ENCODE measurements at places on chromosomes 6 and 20.

DNA sequence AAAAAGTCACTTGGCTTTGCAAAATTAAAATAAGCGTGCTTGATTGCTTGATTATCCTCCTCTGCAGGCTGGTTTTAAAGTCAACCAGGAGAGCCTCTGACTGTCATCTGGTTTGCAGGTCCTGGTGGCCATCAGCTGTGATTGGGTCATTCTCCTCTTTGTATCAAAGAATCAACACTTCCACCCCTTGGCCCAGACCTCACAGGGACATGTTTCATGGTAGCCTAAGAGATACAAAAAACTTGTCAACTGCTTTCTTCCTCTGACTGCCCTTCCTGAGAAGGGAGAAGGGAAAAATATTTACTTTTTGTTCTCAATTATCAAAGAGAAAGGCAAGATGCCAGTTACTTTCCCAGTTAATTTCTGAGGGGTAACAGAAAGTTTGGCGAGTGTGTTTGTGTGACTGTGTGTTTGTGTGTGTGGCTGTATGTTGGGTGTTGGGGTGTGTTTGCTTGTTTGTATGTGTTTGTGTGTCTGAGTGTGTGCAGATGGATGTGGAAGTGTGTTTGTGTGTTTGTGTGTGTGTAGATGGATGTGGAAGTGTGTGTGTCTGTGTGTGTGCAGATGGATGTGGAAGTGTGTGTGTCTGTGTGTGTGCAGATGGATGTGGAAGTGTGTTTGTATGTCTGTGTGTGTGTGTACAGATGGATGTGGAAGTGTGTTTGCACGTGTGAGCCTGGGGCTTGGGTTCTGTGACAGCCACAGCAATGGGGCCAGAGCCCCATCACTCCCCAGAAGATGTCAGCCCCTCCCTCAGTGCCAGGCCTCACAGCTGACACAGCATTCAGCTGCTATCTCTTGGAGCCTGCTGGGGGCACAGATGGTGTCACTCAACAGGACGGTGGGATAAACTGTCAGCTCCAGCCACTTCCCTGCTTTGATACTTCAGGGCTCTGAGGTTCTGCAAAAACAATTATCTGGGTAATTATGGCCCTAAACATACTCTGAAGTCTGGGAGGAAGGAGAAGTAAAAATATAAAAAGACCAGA is 98.6 kb upstream of the RNF24 start:
- no peak for DNase-seq

DNA sequence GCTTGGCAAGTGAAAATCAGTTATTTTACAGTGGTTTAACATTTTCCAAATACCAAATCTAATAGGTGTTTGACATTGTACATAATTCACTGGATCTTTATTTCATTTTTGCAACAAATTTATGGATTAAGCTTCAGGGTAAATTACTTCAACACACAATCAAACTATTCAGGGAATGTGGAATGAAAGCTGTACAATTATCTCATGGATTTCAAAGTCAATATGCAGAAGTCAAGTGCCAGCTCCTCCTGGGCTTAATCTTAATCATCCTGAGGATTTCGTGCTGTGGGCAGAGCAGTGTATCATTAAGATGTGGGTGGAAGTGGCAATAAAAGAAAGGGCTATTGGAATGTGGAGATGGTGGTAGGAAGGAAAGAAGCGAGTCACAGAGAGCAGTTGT is 548.8 kb downstream of the COL12A1 start:
- no peak for DNase-seq

DNA sequence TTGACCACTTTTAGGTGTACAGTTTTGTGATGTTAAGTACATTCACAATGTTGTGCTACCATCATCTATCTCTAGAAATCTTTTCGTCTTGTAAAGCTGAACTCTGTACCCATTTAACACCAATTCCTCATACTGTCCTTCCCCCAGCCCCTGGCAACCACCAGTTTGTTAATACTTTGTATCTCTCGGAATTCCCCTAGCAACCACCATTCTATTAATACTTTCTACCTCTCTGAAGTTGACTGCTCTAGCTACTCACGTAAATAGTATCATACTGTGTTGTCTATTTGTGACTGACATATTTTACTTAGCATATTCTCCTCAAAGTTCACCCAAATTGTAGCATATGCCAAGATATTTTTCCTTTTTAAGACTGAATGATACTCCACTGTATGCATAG is 82.3 kb upstream of the CLDN20 start:
- no peak for DNase-seq

- DNase-seq, result no peak
These were observed 133.5 kb upstream of the TMEM170B start for GRCh38 chr6:11404081-11404480.

DNA sequence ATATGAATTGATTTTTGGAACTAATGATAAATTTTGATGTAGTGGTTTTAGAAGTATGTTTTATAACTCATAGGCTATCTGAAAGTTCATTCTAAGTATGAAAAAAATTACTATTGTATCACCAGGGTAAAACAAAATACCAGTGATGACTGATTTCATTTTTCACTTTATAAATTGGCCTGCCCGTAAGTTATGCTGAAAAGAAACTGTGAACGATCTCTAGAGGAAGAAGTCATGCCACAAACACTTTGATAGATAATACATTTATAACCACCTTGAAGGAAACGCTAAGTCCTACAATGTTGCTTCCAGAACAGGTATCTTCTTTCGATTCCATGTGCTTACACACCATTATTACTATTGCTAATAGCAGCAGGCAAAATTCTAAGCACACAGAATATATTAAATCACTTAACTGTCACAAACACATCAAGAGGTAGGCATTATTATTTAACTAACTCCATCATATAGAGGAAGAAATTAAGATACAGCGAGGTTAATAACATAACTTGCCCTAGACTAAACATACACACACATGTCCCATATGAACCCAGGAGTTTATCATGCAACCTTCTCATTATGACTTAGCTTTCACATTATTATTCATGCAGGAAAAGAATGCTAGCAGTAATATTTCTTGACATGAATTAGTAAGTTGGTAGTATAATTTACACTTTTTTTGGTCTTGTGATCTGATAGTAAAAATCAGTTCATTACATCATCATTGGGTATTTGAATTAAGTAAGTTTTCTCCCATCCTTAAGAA is 44.7 kb downstream of the RGS17 start:
- DNase-seq, result no peak

GRCh38 chr20:49187330-49187850 is 744 bp downstream of the STAU1 start:
- DNase-seq, result peak; percentile 31

GRCh38 chr6:705047-705446 is 12.1 kb upstream of the EXOC2 start:
- no peak for DNase-seq

DNA sequence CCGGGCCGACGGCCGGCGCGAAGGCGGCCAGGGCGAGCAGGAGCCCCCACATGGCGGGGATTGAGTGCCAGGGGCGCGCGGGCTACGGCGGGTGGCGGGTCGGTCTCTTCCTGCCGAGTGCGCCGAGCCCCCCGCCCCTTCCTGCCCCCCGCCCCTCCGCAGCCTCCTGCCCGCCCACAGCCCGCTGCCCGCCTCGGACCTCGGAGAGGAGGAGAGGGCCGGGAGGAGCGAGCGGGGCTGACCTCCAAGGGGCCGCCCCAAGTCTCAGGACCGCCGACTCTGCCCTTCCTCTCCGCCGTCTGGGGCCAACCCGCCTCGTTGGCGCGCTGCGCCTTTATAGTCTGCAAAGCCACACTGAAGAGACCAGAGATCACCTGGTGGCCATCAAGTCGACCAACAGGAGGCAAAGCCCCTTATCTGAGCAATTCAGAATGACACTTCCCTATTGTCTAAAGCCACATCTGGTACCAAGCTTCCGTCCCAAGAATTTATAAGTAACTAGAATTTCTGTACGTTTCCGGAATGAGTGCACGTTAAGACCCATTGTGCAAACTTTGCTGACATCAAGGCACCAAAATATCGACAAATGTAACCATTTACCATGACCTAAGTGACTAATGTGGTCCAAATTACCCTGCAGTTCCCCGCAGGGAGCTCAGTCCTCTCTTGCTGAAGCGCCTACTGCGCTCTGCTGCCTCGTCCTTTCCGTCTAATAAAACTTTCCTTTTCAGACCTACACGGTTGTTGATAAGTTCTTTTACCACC is at the start of gene CPXM1:
Gene CPXM1, minus strand, starts transcription at position 107 of the 765 bp plus-strand sequence. Its CDS starts 55 bp downstream, at position 52.
- DNase-seq, result no peak

- no peak for DNase-seq
These were observed 23.5 kb downstream of the MOCS1 start for GRCh38 chr6:39910744-39911143.

- DNase-seq, result no peak
These were observed 123.0 kb upstream of the CITED2 start for GRCh38 chr6:139497345-139497961.

- no peak for DNase-seq
These were observed 209.8 kb downstream of the TPBG start for GRCh38 chr6:82573254-82573972.

DNA sequence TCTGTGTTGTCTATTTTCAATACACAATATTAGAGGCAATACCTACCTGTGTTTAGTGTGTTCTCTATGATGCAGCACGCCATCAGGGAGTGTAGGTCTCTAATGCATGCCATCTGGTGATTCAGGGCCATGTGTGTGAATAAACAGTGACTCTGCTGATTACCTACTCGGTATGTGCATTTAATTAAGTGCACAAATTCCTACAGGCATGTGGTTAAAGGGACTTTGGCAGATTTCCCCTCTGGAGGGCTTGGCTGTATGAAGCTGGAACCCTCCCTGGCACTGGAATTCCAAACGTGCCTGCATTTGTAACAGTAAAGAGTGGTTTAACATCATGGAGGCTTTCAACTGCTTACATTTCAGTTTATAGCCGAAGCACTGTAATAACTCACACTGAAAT is 401.5 kb upstream of the SASH1 start:
- no peak for DNase-seq

- DNase-seq, result peak; percentile 26
These were observed 118.4 kb upstream of the SGK1 start for GRCh38 chr6:134436281-134436815.

DNA sequence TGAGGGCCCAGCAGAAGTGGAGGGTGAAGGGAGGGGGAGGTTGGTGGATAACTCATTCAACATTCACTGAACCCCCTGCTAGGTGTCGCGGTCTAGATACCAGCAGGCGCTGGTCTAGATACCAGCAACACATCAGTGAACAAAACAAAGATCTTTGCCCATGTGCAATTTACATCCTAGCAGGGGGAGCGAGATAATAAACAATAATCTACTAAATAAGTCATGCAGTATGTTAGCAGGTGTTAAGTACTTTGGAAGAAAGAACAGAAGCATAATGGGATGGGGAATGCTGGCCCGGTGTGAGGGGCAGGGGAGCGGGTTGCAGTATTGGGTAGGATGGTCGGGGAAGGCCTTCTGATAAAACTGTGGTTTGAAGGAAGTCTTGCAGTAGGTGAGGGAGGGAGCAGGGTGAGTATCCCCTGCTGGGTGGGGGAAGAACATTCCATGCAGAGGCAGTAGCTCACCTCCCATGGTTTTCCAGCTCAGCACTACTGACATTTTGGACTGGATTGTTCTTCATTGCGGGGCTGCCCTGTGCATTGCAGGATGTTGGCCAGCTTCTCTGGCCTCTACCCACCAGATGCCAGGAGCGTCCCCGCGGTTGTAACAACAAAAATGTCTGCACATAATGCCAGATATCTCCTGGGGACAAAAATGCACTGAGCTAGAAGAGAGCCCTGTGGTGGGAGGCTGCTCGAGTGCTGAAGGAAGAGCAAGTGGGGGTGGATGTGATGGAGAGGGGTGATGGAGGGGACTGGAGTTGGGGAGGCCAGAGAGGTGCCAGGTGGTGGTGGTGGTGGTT is 117.3 kb downstream of the TOX2 start:
- DNase-seq, result no peak

DNA sequence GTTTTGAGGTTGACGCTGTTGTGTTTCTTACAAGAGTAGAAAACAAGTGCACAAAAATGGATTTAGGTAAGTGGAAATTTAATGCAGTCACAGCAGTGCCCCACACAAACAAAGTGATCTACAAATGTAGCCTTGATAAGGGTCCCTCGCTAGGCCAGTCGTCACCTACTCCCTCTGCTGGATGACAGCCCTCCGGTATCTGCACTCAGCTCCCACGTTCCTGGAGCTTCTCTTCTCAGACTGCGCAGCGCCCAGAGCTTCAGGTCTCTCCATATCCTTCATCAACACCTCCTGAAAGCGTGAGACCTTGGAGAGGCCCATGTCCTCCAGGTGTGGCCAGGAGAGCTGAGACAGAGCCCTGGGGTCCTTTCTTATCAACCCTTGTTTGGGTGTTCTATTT is 58.3 kb upstream of the MAP3K4 start:
- DNase-seq, result no peak

GRCh38 chr6:87922196-87922946 is 125.3 kb upstream of the SPACA1 start:
- DNase-seq, result no peak

GRCh38 chr20:32687180-32687532 is 13.4 kb upstream of the C20orf203 start:
- DNase-seq, result no peak

- DNase-seq, result no peak
These were observed 46.1 kb upstream of the TULP4 start for GRCh38 chr6:158266131-158266530.

- peak; percentile 5 for DNase-seq
These were observed at the start of gene TCF15 for GRCh38 chr20:610130-611046. TCF15 (minus strand) TSS chr20:610309; CDS start chr20:610237, 72 bp downstream.

GRCh38 chr6:138736640-138737039 is 36.9 kb upstream of the CCDC28A start:
- no peak for DNase-seq

GRCh38 chr6:20954315-20954714 is 420.1 kb downstream of the CDKAL1 start:
- DNase-seq, result no peak

DNA sequence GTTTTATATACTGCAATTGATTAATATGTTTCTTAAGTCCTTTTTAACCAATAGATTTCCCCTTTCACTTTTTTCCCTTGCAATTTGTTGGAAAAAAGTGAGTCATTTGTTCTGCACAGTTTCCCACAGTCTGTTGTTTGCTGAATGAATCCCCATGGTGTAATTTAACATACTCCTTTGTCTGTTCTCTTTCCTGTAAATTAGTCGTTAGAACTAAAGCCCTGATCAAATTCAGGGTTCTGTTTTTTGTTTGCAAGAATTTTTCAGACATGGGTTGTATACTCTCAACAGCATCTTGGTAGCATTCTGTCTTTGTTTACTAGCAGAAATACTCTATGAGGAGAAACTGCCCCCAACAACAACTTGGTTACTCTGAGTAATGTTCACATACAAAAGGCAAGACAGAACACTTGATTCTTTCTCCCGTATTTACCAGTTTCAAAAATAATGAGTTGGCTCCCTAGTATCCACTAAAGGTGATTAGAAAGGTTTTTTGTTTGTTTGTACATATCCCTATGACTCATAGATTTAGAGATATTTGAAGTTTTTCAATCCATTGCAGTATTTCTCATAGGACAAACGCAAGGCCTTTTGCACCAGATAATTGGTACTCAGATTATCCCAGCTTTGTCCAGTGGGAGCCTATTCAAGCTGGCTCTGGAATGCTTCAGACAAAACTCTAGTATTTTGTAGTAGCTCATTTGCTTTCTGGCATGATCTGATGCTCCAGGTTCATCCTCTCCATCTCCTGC is 16.5 kb downstream of the BLOC1S5 start:
- DNase-seq, result no peak

GRCh38 chr6:7505189-7505699 is 36.2 kb upstream of the DSP start:
- no peak for DNase-seq
